Peyer's patch (tissue), 4 donors: ENCODE measurements at places on chromosomes 7 and 10.
A peak's percentile ranks its signal among the peaks of the same experiment; 100 is the strongest.

GRCh38 chr7:50648570-50649169 is 83.5 kb upstream of the DDC start:
- DNase-seq, result no peak

- DNase-seq, result no peak
These were observed 160.3 kb upstream of the NRP1 start for GRCh38 chr10:33494694-33495265.

GRCh38 chr7:44914992-44915607 is 29.8 kb upstream of the PURB start:
- peak; percentile 45 for DNase-seq

- DNase-seq, result no peak
These were observed 348.1 kb downstream of the TFEC start for GRCh38 chr7:115682507-115682906.

DNA sequence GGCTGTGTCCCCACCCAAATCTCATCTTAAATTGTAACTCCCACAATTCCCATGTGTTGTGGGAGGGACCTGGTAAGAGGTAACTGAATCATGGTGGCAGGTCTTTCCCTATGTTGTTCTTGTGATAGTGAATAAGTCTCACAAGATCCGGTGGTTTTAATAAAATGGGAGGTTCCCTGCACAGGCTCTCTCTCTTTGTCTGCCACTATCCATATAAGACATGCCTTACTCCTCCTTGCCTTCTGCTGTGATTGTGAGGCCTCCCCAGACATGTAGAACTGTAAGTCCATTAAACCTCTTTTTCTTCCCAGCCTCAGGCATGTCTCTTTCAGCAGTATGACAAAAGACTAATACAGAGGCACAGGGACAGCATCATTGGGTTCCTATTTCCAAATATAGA is 381.2 kb downstream of the SFMBT2 start:
- no peak for DNase-seq

DNA sequence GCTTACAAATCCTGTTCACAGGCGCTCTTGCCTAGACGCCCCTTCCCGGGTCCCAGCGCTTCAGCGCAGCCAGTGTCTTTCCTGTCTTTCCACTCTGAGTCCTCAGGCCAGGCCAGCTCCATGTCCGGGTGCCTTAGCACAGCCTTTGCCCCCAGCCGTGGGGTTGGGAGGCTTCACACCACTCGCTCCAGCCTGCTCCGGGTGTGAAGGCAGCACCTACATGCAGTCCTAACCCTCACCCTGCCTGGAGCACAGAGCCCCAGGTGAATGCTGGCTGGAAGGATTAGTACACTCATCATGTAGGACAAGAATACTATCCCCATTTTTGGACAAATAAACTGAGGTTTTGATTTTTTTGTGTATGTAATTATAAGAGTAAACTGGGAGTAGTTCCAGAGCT is 81.7 kb upstream of the TMEM72 start:
- no peak for DNase-seq

- DNase-seq, result peak; percentile 30
These were observed 574 bp downstream of the UTF1 start for GRCh38 chr10:133230387-133231195.

GRCh38 chr7:101119876-101120275 is 7.0 kb upstream of the SERPINE1 start:
- DNase-seq, result no peak

DNA sequence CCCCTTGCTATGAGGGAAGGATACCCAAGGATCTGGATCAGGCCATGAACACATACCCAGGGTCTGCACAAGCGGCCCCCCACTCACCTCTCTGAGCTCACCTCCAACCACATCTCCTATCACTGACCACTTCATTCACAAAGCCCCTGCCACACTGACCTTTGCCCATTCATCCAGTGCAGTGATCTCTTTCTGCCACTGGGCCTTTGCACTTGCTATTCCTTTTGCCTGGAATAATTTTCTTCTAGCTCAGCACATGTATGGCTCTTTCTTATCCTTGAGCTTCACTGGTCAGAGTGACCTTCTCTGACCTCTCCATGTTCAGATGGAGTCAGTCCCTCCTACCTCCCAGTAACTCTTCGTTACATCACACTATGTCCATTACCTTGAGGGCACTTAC is 48.3 kb downstream of the ADRA2A start:
- DNase-seq, result no peak

DNA sequence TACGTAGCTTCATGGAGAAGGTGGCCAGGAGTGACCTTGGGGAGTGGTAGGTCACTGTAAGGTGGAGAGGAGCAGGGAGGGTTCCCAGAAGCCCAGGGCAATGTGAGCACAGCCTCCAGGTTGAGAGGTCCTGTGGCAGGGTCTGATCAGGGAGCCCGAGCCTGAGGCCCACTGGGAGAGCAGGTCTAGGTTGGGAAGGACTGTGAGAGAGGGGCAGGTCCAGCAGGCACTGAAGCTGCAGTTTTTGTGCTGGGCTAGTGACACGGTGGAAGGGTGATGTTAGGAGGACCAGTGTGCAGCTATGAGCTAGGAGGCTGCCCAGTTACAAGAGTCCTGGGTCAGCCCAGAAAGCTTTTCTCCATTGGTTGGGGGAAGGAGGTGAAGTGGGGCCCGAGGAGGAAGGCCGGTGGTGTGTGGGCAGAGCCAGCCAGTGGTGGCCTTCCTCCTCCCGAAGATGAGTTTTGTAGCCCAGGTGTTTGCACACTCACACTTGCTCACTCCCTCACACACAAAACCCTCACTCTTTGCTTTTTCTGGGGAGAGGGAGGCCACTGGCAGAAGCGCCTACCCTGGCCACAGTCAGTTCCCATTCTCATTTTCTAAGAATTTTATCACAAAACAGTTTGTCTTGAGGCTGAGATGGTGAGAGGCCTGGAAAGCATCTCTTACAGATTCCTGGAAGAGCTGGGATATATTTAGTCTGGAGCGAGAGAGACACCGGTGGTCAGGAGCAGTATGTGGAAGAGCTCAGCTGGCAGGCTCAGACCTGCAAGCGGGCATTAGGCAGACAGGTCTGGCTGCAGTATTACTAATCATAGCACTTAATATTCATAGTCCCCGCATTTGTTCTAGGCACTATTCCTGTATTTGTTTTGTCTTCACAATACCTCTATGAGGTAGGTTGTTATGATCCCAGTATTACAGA is 57.1 kb downstream of the ZNF467 start:
- DNase-seq, result no peak

DNA sequence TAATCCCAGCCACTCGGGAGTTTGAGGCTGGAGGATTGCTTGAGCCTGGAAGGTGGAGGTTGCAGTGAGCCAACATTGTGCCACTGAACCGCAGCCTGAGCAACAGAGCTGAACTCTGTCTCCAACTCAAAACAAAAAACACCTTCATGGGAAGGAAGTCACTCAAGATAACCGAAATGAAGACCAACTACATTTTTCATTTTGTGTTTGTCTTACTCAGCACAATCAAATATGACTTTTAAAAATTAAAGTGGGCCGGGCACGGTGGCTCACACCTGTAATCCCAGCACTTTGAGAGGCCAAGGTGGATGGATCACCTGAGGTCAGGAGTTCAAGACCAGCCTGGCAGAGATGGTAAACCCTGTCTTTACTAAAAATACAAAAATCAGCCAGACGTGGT is 40.0 kb downstream of the CREM start:
- DNase-seq, result no peak
